ENCODE measurements at places on chromosomes 5 and 9.

GRCh38 chr5:51347704-51348103 is 35.5 kb upstream of the ISL1 start:
- DNase-seq, result no peak

DNA sequence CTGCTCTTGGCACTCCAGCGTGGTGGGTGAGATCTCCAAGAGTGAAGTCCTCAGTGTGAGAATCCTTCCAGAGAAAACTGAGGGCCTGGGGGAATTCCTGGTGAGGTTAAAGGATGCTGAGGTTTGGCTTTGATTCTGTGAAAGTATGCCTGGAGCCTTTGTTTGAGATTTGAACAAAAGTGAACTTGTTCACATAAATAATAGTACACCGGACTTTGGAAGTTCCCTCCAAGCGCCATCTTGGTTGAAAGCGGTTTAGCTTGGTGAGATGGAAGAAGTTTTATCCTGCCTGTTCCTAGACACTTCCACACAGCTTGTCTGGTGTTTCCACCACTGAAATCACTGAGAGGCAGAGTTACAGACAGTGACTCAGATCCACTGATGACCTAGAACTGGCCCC is 286.4 kb downstream of the NTRK2 start:
- DNase-seq, result no peak

GRCh38 chr9:76571288-76571687 is 112.3 kb downstream of the GCNT1 start:
- no peak for DNase-seq

- DNase-seq, result no peak
Observed at GRCh38 chr5:169875731-169876130, 104.6 kb downstream of the INSYN2B start.

- no peak for DNase-seq
Observed at GRCh38 chr5:74945561-74946165, 79.5 kb upstream of the FAM169A start.

GRCh38 chr5:1536322-1536845 is 12.6 kb upstream of the LPCAT1 start:
- peak; percentile 66 for DNase-seq

DNA sequence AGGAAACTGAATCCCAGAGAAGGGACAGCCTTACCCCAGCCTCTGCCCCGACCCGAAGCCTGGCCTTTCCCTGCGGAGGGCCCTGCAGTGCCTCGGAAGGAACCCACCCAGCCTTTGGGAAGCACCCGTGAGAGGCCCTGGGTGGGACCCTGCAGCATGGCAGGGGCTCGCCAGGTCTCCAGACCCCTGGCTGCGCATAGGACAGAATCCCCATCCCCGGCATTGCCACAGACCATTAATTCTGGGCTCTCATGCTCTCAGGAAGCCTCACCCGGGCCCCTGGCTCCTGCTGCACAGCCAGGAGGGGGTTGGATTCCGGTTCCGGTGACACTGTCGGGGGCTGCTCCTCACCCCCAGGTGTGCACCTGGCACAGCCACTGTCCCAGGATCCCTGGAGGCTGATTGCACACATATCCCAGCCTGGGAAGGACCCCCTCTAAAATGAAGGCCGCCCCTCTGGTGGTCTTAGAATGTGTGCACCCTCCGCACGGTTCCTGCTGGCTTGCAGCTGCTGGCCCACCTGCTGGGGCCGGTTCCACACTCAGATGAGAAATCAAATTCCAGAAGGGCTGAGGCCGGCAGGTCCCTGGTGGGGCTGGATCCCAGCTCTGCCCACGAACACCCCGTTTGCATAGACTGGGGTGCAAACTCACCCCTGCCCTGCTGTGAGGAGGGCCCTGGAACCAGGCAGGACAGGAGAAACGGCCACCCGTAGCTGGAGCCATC is 4.7 kb downstream of the EGFL7 start:
- DNase-seq, result no peak

GRCh38 chr5:38666668-38667498 is 110.4 kb upstream of the LIFR start:
- DNase-seq, result no peak

- DNase-seq, result no peak
Observed at GRCh38 chr9:875119-875962, 33.8 kb downstream of the DMRT1 start.

- DNase-seq, result no peak
Observed at GRCh38 chr5:128408622-128409021, 129.4 kb downstream of the FBN2 start.

GRCh38 chr5:170420806-170421412 is 31.7 kb upstream of the KCNMB1 start:
- peak; percentile 49 for DNase-seq

DNA sequence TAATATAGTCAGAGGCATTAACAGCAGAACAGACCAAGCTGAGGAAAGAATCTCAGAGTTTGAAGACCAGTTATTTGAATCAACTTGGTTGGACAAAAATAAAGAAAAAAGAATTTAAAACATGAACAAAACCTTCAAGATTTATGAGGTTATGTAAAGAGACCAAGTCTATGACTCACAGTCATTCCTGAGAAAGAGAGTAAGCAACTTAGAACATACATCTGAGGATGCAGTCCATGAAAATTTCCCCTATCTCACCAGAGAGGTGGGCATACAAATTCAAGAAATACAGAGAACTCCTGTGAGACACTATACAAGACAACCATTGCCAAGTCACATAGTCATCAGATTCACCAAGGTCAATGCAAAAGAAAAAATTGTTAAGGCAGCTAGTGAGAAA is 17.4 kb upstream of the C9orf72 start:
- no peak for DNase-seq

GRCh38 chr9:9950813-9951212 is 662.0 kb downstream of the PTPRD start:
- DNase-seq, result no peak

GRCh38 chr5:124237206-124237695 is 509.2 kb downstream of the ZNF608 start:
- DNase-seq, result no peak

GRCh38 chr9:5712651-5713390 is 83.9 kb downstream of the RIC1 start:
- no peak for DNase-seq

GRCh38 chr9:5563886-5564285 is 53.6 kb downstream of the PDCD1LG2 start:
- no peak for DNase-seq

DNA sequence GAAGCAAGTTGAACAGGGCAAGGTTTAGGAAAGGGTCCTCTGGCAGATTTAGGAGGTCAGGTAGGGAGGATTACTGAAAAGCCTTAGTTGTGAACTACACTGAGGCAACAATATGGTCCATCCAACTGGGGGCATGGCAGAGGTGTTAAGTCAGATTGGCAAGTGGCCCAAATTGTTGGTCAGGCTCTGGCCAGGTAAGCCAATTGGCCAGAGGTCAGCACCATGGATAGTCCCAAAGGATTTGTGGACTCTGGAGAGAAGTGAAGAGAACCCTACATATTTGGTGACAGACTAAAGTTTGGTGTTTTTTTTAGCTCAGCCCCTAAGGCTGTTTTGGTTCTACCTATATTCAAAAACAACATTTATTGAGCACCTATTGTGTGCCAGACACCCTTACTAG is 39.1 kb upstream of the RASGRF2 start:
- no peak for DNase-seq

GRCh38 chr5:138258704-138259292 is 15.6 kb downstream of the GFRA3 start:
- DNase-seq, result no peak

DNA sequence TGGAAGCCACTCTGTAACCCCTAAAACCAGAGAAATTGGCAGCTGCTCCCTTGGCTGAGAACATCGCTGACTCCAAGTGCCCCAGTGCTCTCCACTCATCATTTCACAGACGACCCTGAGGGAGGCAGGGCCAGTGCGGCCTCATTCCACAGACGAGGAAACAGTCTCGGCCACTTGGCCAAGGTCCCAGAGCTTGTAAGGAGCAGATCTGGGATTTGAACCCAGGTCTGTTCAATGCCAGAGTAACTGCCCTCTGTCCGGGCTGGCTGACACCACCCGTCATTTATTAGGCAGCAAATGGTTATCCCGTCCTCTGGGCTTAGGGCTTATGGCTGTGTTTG is 19.9 kb upstream of the IER5L start:
- DNase-seq, result no peak

GRCh38 chr5:135533794-135534193 is 2.0 kb downstream of the NEUROG1 start:
- no peak for DNase-seq

DNA sequence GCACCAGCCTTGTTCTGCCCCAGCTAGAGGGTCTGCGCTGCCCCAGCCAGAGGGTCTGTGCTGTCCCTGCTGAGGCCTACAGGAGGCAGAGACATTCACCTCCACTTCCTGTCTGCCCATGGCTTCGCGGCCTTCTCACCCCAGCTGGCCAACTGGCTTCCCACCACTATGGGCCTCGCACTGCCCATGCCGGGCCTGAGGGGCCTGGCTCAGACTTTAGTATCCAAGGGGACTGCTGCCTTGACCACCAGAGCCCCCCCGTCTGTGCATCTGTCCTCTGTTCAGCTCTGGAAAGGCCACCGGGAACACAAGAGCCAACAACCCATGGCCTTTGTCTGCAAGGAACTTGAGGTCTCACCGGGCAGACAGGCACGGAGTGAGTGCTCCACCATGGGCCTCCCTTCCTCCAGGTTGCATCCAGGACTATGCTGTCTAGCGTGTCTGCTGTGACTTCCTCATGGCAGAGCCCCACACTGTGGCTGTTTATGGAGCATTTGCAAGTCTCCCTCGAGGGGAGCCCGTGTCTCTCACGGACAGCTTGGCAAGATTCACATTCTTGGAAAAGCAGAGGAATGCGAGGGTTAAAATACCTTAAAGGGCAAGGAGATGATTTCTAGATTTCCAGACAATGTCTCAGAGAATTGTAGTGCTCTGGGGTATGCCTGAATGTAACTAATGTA is 1.7 kb downstream of the DCANP1 start:
- DNase-seq, result no peak

DNA sequence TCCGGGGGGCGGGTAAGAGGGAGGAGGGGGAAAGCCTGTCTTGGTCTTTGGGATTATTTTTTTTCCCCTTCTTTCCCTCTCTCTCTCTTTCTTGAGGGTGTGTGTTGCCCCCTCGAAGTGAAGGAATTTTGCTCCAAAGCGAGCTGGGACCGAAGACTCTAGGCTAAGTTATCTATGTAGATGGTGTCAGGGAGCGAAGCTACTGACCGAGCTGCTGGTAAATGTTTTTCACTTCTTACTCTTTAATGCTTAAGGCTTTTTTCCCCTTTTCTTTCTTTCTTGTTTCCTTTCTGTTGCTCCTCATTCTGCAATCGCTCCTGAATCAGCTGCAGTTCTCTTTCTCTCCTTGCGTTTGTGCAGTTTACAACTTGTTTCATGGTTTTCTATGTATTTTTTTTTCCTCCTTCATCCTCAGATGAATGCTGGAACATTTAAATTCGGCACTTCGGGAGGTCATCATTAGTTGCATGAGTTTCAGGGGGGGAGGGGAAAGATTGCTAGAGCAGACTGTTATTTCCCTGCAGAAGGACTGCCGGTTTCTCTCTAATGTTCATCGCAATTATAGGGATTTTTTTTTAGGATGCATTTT is 1312.0 kb upstream of the WWC1 start:
- DNase-seq, result no peak

- DNase-seq, result no peak
Observed at GRCh38 chr5:157057459-157058370, 1.2 kb downstream of the HAVCR1 start.

DNA sequence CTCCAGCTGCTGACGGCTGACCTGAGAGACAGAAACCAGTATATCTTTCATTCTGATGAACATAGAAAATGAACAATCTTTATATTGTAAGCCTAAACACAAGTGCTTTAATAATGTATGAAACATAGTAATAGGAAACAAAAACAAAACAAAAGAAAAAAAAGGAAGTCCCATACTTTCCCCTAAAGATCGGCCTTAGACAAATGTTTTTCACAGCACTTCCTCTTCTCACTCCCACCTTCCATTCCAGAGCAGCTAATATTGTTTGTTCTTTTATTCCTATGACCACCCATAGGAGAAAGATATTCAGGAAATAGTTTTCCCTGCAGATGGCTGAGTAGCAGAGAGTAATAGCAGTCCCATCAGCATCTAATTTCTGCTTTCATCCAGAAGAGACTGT is 194.4 kb upstream of the SLC27A6 start:
- DNase-seq, result no peak

GRCh38 chr9:136726118-136726517 is 13.7 kb downstream of the DIPK1B start:
- DNase-seq, result no peak

DNA sequence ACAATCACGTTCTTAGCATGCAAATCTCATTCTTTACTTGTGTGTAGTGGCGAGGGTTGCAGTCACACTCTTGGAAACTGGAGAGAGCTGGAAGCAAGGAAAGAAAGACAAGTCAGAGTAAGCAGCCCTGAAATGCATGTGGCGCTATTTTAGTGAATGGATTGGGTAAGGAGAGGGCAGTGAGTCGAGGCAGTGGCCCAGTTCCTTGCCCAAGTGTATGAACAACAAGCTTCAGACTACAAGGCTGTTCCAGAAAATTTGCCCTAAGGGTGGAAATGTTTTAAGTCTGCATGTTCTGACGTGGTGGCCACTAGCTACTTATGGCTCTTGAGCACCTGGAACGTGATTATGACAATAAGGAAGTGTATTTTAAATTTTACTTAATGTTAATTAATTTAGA is 59.4 kb upstream of the PTPN3 start:
- no peak for DNase-seq

GRCh38 chr9:34500623-34501267 is 22.0 kb downstream of the ENHO start:
- peak; percentile 80 for DNase-seq

GRCh38 chr5:52342361-52342760 is 445.4 kb upstream of the ITGA1 start:
- no peak for DNase-seq

- no peak for DNase-seq
Observed at GRCh38 chr5:150489360-150490295, 18.3 kb upstream of the NDST1 start.

DNA sequence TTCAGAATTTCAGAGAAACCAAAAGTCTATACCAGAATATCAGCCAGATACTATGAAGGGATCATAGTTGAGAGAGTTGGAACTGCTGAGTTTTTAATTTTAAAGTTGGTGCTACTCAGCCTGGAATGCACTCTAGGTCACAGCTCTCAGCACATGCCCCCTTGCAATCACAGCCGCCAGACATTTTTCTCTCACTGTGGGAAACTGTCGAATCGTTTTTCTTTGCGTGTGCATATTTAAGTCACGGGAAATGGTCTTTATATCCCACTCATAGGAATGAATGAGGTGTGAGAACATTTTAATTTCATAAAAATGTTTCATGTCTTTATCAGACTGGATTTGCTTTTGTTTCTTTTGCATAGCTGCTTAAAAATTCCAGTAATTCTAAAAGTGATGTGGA is 12.2 kb upstream of the SPDL1 start:
- no peak for DNase-seq
